ENCODE measurements at places on chromosomes 7 and 10.
A peak's percentile ranks its signal among the peaks of the same experiment; 100 is the strongest.

GRCh38 chr7:150335108-150335773 lies 6.2 kb downstream of the RARRES2 start:
- no peak for DNase-seq

DNA sequence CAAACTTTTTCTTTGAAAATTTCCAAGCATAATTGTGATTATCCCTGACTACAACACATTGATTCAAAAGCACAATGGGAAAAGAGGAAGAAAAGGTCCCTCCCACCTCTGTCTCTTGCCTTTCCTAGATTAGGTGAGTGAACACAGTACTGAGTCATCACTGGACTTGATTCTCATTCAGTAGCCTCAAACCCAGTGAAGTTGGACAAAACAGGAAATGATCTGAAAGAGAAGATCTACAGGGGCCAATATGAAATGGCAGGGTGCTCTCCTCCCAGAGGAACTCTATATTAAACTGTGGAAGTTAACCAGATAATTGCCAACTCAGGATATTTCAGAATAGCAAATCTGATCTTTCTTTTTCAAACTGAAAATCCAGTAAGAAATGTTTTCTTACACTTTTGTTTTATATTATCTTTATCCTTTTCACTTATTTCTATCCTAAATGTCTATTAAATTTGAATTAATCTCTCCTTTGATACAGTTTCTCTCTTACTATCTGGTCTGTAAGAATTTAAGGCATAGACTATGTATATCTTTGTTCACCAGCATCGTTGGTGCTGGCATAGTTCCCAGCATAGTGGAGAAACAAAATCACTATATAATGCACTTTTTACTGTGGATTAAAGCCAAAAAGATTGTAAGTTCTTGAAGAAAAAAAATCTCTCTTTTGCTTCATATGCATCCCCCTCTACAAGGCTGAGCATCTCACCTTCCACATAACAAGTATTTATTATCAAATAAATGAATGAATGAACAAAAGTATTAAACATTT lies 41.4 kb upstream of the IKZF1 start:
- no peak for DNase-seq

DNA sequence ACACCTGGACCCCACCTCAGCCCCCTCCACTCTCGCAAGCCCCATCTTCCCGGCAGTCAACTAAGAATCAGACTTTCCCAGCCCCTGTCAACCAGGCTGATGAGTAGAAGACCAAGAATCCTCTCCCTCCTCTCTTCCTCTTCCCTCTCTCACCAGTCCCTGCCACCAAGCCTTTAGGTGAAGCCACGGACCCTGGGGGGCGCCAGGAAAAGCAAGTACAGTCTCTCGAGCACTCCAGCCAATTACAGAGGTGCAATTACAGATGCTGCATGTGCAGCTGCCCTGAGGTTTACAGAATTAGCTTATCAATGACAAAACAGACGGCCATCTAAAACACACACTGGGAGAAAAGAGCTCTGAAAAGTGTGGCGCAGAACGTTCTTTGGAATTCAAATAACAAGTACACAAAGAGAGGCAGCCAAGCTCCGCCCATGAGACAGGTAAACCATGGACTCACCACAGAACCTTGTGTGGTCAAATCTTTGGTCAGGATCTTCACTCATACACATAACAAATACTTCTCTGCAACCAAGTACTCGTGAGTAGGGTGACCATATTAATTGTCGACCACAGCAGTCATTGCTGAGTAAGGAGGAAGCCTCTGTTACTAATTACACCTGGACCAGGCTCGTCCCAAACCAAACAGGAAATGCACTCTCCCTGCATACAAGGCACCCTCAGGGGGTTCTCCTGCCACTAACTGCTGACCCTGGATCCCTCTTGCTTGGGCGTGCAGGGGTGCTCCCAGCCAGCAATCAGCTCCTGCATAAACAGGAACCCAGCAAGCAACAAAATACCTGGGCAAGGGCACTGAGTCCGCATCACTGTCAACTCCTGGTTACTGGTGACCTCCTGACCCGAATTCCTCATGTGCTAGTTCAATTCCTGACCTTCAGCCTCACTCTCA lies 189.2 kb downstream of the FAM107B start:
- DNase-seq, result no peak

DNA sequence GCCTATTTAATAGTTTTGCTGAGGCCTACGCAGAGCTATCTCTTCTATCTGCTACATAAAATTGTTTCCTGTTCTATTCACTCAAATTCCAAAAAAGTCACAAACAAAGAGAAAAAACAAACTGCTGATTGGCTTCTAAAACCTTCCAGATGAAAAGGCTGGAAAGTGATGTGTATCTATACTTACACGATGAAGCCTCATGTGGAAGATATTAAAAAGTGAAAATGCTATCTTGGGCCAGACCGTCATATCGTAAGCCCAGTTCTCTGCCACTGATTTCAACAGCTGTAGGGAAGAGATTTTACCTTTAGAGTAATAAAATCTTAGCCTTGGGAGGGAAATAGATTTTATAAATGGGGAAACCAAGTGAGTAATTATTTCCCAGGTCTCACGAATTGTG lies 394.8 kb downstream of the KIF20B start:
- DNase-seq, result no peak

GRCh38 chr7:37598824-37599223 lies 84.7 kb upstream of the GPR141 start:
- DNase-seq, result no peak

DNA sequence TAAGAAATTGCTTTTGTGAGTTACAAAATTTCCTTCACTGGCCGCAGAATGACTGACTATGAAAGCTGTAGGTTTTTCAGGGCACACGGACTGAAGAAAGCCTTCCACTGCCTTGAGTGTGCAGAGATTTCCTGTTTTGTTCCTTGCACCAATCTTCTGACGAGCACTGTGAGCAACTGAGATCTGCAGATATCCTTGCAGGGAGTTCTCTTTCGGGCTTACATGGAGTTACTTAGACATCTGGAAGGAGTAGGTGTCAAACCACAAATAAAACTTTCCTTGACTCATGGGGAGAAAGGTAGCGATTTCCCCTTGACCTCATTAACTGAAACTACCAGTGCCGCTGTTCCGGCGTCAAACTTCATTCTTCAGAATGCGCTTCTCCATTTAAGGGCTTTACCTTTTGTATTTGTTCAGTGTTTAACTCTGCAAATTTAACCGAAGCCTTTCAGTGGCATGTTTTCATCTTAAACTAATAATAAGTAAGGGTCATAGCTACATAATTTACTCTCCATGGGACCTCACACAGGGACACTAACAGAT lies 1175.3 kb downstream of the GATA3 start:
- no peak for DNase-seq

- DNase-seq, result no peak
Observed at GRCh38 chr7:4748231-4748681, 27.2 kb upstream of the AP5Z1 start.

GRCh38 chr7:140367528-140367927 lies 30.8 kb downstream of the SLC37A3 start:
- DNase-seq, result no peak

DNA sequence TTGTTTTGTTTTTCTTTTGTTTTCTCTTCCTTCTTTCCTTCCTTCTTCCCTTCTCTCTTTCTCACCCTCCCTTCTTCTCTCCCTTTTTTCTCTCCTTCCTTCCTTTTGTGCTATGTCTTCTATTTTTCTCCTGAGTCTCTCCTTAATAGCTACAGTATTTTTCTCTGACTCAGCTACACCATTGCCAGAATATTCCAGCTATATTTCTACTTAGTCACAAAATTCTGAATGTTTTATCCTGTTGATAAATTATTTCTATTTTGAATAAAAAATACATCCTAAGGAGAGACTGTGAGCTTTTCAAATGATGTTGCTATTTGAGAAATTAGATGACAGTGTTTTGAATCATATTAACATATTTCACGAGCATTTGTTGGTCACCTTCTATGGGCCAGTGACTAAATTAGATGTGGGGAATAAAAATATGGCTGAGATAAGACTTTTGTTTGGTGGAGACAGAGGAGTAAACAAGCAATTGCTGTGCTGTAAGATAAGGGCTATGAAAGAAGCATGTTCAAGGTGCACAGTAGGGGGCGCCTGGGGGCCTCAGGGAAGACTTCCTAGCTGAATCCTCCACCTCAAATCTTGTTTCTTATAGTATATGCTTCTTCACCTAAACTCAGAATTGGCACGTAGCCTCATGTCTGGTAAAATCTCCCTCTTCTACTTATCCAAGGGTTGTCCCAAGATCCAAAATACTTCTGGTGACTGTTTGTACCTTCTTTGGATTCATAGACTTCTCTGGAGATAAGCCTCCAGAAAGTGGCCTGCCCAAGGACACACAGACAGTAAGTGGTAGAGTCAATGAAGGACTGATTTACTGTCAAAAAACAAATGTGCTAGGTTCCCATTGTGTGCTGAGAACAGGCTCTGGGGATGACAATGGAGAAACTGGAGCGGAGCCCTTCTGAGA lies 115.5 kb upstream of the CREB5 start:
- DNase-seq, result peak; percentile 42

DNA sequence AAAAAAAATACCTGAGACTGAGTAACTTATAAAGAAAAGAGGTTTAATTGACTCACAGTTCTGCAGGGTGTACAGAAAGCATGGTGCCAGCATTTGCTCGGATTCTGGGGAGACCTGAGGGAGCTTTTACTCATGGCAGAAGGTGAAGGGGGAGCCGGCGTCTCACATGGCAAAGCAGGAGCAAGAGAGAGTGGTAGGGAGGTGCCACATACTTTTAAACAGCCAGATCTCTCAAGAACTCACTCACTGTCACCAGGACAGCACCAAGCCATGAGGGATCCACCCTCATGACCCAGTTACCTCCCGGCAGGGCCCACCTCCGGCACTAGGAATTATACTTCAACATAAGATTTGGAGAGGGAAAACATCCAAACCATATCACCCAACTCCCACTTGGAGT lies 25.8 kb downstream of the MSRB2 start:
- no peak for DNase-seq

DNA sequence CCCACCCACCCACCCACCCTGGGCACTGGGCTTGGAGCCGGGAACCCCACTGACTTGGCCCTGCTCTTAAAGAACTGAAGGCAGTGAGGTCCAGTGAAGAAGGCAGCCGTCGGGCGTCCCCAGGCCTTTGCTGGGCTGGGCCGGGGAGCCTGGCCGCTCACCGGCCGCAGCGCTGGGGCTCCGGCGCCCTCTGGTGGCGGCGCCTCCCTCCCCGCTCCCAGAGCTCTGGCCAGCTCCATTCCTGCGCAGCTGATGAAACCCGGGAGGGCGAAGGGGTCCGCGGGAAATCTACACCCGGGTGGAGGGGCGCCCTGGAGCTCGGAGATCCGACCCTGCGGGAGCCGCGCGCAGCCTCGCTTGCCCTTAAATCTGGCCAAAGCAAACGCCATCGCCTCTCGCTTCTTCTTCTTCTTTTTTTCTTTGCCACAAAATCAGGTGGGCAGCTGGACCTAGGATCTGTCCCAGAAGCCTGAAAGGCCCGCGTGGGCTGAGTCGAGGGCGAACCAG lies 1.7 kb upstream of the CXCL12 start:
- DNase-seq, result peak; percentile 73

- no peak for DNase-seq
Observed at GRCh38 chr7:351681-352480, 61.9 kb downstream of the FOXL3 start.

DNA sequence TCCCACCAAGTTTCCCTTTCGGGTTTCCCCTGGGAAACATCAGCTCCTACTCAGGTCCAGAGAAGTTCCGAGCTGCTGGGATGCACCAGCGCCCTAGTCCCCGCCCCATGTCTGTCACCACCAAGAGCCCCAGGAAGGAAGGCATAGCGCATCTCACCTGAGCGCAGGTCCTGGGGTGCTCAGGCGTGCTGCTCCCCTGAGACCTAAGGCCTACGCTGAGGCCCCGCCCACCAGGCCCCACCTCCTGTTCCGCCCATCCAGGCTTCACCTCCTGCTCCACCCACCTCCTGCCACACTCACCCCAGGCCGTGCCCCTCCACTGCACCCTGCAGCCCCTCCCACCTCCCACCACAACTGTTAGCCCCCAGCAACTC lies 1.2 kb upstream of the TFR2 start:
- DNase-seq, result no peak

DNA sequence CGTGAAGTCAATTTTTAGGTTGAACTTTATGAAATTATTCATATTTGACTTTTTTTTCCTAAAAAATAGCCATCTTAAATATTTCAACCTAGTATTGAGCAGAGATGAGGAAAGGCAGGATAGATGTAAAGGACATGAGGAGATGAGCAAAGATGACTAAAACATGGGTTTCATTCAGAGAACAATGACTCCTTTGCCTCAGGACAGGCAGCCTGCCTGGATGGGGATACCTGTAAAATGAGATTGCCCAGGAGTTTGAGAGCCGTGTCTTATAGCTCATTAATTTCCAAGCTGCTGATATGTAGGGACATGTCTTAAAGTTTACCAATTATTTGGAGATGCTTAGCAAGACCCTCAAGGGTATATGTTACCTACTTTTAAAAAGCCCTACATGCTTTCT lies 243.8 kb upstream of the MDFIC start:
- no peak for DNase-seq
